Omental fat pad (tissue), 4 donors: ENCODE measurements at places on chromosomes 3 and 15.

GRCh38 chr15:91890614-91891013 is 37.1 kb downstream of the SLCO3A1 start:
- no peak for DNase-seq

GRCh38 chr3:106631373-106632108 is 745.7 kb upstream of the CCDC54 start:
- DNase-seq: no peak

GRCh38 chr15:68403161-68403941 is 28.6 kb downstream of the ITGA11 start:
- no peak for DNase-seq

GRCh38 chr3:188595890-188596376 is 442.0 kb downstream of the LPP start:
- DNase-seq: no peak

DNA sequence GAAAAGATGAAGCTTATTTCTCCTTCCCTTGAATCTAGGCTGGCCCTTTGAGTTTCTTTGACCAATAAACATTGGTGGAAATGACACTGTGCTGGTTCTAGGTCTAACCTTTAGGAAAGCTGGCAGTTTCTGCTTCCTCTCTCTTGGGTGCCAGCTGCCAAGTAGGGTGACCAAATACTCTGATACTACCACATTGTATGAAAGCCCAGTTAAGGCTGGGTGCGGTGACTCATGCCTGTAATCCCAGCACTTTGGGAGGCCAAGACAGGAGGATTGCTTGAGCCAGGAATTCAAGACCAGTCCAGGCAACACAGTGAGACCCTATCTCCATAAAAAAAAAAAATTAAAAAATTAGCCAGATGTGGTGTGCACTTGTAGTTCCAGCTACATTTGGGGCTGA is 320.7 kb downstream of the ZNF621 start:
- no peak for DNase-seq

- DNase-seq: no peak
These were observed 36.1 kb downstream of the PBRM1 start for GRCh38 chr3:52649461-52650210.

DNA sequence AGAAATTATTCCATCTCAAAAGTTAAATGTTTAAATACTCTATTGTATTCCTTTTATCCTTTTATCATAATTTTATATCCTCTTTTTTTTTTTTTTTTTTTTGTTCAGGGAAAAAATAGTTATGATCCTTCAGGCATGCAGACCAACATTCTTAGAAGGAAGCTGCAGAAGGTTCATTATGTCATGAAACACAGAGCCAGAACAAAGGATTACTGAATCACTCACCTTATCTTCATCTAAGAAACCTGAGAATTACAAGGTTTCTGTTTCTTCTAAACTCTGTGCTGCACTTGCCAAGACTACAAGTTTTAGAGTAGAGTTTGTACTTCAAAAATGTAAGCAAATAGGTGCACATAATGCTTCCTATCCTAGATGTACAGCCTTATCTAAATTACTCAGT is 3.3 kb downstream of the PLCH1 start:
- no peak for DNase-seq

DNA sequence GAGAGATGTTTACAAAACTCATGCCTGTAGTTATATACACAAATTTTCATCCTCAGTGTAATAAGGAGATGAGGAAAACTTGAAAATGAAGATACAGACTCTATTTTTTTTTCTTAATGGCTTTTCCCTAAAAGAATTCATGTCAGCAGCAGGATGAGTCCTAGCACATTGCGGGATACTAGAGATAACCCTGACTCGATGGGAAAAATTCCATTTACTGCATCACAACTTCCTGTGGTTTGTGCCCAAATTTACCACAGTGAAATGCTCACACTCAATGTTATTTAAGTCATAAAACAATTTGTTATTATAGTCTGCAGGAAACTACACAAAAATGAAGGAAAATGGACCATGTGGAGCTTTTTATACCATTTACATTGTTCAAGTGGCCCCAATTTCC is 581.9 kb upstream of the ZNF717 start:
- DNase-seq: no peak

- no peak for DNase-seq
These were observed 25.4 kb upstream of the MBNL1 start for GRCh38 chr3:152243301-152243711.

GRCh38 chr3:53491276-53491675 is 3.1 kb upstream of the CACNA1D start:
- no peak for DNase-seq

GRCh38 chr3:189724356-189724755 is 93.2 kb downstream of the TP63 start:
- DNase-seq: no peak

DNA sequence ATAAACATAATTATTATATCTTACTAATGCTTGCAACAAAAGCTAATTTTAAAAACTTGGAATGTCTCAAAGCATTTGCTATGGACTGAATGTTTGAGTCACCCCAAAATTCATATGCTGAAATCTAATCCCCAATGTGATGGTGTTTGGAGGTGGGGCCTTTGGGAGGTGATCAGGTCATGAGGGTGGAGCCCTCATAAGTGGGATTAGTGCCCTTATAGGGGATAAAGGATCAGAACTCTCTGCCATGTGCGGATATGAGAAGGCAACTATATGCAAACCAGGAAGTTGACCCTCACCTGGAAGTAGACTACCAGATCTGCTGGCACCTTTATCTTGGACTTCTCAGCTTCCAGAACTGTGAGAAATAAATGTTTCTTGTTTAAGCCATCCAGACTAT is 137.7 kb downstream of the LIPC start:
- no peak for DNase-seq

- no peak for DNase-seq
These were observed 149.9 kb downstream of the NEK10 start for GRCh38 chr3:27219127-27219845.

GRCh38 chr15:75790631-75791336 is 52.5 kb upstream of the UBE2Q2 start:
- no peak for DNase-seq

- DNase-seq: no peak
These were observed 213.0 kb downstream of the MEIS2 start for GRCh38 chr15:36887214-36887961.

- no peak for DNase-seq
These were observed 1.1 kb upstream of the VIPR1 start for GRCh38 chr3:42501321-42501680.

GRCh38 chr15:59622289-59622688 is 10.7 kb downstream of the GCNT3 start:
- no peak for DNase-seq

GRCh38 chr3:138113326-138113725 is 2.1 kb downstream of the DZIP1L start:
- no peak for DNase-seq

DNA sequence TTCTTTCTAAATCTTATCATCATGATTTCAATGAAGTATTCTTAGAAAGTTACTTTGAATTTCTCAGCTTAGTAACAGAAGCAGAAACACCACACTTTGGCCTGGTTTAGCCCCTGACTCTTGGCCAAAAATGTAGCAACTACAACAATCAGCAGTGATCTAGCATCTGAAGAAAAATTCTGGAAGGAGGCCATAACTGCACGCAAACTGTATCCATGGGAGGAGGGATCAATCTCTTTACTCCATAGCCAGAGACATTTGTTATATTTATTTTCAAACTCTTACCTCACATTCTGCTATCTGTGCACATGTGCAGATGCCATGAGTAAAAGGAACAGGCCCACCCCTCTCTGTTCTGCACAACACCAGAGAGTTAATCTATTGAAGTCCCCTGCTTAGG is 251.0 kb upstream of the P2RY1 start:
- no peak for DNase-seq

DNA sequence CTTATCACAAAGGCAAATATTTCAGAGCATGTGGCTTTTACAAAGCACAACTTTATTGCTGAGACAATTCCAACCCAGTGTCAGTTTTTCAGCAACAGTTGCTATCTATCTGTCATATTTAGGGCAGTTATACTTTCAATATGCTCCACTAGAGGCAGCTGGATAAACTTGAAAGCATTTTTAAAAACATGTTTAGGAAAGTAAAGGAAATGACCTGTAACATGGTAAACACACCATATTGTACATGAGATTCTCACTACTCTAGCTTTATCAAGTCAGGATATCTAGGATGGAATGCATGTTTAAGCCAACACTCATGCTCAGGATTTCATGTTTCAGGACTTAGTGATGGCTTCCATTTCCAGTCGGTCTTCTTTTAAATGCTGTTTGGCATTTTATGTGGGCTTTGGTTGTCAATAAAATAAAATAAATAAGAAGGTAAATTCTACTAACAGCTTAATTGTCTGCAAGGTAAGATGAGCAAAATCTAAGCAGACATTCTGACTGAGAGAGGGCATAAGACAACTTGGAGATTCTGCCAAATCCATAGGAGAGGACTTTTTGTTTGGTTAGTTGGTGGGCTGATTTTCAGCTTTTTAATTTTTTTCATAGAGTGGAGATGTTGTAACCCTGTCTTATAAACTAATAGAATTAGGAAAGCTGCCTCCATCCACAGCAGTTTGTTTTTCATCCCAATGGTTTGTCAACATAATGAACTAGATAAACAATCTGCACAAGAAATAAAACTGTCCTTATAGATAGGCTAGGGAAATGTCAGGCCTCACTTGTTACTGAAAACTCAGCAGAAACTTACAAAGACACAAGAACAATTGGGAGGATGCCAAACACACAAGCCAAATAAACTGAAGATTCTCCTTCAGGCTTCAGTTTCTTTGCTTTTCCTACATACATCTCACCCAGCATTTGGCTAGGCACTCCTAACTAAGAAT is 63.4 kb upstream of the CPB1 start:
- DNase-seq: no peak

GRCh38 chr15:43886558-43886957 is 59.8 kb downstream of the WDR76 start:
- DNase-seq: no peak

GRCh38 chr3:112001526-112001925 is 2.8 kb downstream of the TAGLN3 start:
- no peak for DNase-seq

- no peak for DNase-seq
These were observed 134.1 kb upstream of the MNS1 start for GRCh38 chr15:56598991-56599390.

DNA sequence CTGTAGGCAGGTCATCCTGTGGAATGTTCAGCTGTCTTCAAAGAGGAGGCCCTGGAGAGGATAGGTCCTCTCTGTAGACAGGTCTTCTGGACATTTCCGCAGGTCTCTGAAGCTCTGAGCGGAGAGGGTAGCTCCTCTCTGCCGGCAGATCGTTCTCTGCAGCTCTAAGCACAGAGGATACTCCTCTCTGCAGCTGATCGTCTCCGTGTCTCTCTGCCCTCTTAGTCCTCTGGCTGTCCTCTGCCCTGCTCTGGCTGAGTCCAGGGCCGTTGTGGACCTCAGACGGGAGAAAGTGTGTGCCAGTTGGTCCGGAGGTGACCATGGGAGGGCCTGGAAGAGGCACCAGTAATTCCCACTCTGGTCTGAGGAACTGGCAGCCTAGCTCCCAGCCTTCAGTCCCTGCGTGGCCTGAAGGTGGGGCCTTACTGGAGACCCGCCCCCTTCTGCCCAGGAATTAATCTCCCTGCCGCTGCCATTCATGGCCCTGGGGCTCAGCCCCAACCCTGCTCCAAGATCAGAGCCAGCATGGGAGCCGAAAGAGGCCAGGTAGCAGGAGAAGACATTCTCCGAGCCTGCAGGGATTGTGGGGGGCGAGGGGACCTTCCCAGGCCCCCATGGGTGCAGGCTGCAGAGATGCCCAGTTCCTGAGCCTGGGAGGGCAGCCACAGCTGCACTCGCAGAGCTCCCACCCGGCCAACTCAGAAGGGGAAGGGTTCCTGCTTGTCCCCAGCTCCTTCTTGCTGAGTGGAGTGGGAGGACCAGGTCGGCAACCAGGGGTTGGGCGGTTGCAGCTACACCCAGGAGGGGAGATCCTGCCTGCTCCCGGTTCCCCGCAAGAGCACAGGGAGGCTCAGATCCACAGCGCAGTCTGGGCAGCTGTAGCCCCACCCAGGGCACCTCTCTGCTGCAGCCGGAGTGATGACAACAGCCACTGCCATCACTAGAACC is 488.7 kb downstream of the RSL24D1 start:
- no peak for DNase-seq

DNA sequence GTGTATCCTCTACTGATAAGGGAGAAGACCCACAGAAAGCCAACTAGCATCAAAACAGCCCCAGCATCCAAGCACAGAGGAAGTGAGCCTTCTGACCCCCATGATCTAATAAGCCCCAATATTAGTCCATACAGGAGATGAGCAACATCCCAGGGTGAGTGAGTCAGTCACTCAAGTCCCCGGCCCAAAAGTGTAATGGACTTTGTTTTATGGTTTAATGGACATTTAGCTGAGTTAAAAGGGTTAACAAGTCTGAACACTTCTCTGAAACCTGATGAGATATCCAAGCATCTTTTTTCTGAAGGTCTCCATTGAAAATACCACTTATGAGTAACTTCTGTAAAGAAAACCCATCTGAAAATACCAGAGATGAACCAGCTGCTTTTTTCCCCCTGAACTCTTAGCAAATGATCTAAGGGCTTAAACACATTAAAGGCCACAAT is 115.6 kb downstream of the GREM1 start:
- DNase-seq: no peak

DNA sequence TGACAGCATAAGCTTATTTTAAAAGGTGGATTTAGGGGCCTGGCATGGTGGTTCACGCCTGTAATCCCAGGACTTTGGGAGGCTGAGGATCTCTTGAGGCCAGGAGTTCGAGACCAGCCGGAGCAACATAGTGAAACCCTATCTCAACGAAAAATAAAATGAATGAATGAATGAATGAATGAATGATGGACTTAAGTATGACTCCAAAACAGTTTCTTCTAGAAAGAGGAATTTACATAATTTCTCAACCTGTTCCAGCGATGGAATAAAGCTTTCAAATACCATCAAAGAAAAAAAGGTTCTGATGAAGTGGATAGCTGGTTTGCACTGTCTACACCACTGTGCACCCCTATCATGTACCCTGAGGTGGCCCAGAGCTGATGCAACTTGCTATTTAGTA is 20.1 kb upstream of the NR2C2 start:
- no peak for DNase-seq

GRCh38 chr3:29226706-29227105 is 54.2 kb upstream of the RBMS3 start:
- DNase-seq: no peak

DNA sequence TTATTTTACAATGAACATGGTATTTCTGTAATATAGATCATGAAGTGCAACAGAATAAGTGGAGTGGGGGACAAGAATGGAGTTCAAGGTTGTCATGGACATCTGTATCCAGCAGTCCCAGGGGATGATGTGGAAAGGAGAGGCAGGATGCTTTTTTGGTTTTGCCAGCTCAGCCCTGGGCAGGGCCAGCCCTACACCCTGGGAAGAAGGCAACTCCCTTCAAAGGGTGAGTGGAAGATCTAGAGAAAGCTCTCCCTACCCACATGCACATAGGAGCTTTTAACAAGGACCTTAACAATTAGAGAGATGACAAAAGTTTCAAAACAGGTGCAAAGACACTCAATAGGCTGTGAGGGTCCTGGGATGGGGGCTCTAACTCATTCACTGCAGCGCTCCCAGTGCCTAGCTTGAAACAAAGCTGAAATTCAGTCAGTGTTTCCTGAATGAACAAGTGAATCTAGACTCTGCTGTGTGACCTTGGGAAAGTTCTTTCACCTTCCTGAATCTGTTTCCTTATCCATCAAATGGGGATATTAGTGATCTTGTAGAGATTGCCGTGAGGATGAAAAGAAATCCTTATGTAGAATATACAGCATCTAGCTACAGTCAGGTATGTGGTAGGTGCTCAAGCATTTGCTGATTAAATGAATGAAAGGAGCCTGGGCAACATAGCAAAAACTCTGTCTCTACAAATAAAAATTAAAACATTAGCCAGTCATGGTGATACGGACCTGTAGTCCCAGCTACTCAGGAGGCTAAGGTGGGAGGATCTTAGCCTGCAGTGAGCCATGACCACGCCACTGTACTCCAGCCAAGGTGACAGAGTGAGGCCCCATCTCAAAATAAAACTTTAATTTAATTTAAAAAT is 14.3 kb downstream of the BHLHE40 start:
- no peak for DNase-seq
